ENCODE measurements at places on chromosomes 6 and 20. TPM values are rescaled to one million over a fixed set of nuclear protein-coding genes. Genes with fewer than 3 reads are reported as not detected.
A peak's percentile ranks its signal among the peaks of the same experiment; 100 is the strongest.

The DNAH8 gene
- 0.03 TPM for total RNA-seq

The PDCD2 gene
- 43.9 TPM for total RNA-seq

The SIGLEC1 gene
- 16.8 TPM for total RNA-seq

The EIF6 gene
- total RNA-seq = 77.7 TPM

The BACH2 gene
- total RNA-seq = 22.2 TPM

GRCh38 chr6:91330896-91331295 is 744.0 kb upstream of the MAP3K7 start:
- H3K4me1 ChIP-seq = no peaks in the 10 kb centered on the region
- no peak for DNase-seq
- no peak overlapping the region for H3K27ac ChIP-seq
- H3K4me3 ChIP-seq = no peak overlapping the region
- no peaks in the 10 kb centered on the region for H3K27me3 ChIP-seq

DNA sequence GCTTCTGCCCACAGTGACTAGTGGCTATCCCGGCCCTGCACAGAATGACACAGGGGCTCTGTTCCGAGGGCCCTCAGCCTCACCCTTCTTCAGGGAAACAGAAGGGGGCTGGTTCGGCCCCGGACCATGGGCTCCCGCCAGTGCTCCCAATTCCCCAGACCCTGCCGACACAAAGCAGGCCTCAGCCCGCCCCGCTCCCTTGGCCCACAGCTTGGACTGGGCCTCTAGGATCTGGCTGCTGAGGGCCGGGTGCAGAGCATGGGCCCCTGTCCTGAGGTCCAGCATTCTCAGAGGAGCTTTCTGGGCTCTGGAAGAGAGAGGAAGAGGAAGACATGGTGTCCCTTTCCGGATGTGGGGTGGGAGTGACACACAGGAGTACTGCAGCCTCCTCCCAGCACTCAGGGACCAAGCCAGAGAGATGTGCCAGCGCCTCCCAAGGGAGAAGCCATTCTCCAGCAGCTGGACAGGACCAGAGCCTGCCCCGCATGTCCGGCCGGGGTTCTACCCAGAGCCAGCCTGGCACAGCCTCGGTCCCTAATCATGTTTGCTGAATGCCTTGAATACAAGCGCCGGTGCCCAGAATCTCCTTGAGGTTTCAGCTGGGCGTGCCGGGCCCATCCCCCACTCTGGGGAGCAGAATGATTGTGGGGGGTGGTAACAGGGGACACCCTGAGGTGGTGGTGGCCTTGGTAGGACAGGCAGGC is 23.9 kb downstream of the C20orf203 start:
- DNase-seq = no peak
- no peak overlapping the region for H3K4me3 ChIP-seq
- no peak overlapping the region for H3K27ac ChIP-seq
- H3K4me1 ChIP-seq = no peaks in the 10 kb centered on the region

GRCh38 chr20:49557449-49557848 is 10.5 kb downstream of the PTGIS start:
- H3K36me3 ChIP-seq = peaks cover 4% of the 10 kb centered on the region
- no peak for DNase-seq
- H3K4me1 ChIP-seq = no peaks in the 10 kb centered on the region

- H3K36me3 ChIP-seq = no peaks in the 10 kb centered on the region
- no peaks in the 10 kb centered on the region for H3K4me1 ChIP-seq
- DNase-seq = no peak
- H3K27ac ChIP-seq = no peak overlapping the region
- H3K4me3 ChIP-seq = no peak overlapping the region
- peaks cover 2% of the 10 kb centered on the region for H3K27me3 ChIP-seq
These were observed 123.2 kb upstream of the RIPOR2 start for GRCh38 chr6:25058941-25059340.

- peak overlapping the region; percentile 63 for H3K27ac ChIP-seq
- no peak overlapping the region for H3K4me3 ChIP-seq
- peaks cover 2% of the 10 kb centered on the region for H3K36me3 ChIP-seq
These were observed 11.0 kb downstream of the SLC29A1 start for GRCh38 chr6:44234101-44235025.

GRCh38 chr20:2799271-2799670 is 1.2 kb downstream of the CPXM1 start:
- no peaks in the 10 kb centered on the region for H3K36me3 ChIP-seq
- no peak overlapping the region for H3K4me3 ChIP-seq
- no peaks in the 10 kb centered on the region for H3K4me1 ChIP-seq
- DNase-seq = no peak
- H3K27ac ChIP-seq = no peak overlapping the region
- no peaks in the 10 kb centered on the region for H3K27me3 ChIP-seq

DNA sequence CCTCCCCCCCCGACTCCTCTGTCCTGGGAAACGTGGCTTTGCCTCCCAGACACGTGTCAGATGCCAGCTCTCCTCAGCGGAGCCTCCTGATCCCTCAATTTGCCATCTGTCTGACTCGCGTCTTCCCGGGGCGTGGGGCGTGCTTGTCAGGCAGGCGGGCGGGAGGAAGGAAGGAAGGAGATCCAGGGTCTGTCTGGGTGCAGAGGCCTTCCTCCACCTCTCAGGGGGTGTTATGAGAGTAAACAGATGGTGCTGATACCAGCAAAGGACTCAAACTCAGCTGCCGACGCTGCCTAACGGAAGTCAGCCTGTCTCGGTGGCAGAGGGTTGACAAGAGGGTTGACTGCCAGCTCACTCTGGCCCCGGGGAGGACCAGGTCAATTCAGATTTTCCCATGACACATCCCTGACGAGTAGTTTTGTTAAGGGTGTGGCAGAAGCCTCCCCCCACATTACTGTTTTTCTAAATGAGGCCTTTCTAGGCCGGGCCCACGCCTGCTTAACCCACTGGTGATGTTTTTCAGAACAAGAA is 17.0 kb downstream of the UQCC2 start:
- no peaks in the 10 kb centered on the region for H3K36me3 ChIP-seq
- H3K27ac ChIP-seq = no peak overlapping the region
- no peaks in the 10 kb centered on the region for H3K27me3 ChIP-seq
- DNase-seq = no peak
- no peaks in the 10 kb centered on the region for H3K4me1 ChIP-seq

DNA sequence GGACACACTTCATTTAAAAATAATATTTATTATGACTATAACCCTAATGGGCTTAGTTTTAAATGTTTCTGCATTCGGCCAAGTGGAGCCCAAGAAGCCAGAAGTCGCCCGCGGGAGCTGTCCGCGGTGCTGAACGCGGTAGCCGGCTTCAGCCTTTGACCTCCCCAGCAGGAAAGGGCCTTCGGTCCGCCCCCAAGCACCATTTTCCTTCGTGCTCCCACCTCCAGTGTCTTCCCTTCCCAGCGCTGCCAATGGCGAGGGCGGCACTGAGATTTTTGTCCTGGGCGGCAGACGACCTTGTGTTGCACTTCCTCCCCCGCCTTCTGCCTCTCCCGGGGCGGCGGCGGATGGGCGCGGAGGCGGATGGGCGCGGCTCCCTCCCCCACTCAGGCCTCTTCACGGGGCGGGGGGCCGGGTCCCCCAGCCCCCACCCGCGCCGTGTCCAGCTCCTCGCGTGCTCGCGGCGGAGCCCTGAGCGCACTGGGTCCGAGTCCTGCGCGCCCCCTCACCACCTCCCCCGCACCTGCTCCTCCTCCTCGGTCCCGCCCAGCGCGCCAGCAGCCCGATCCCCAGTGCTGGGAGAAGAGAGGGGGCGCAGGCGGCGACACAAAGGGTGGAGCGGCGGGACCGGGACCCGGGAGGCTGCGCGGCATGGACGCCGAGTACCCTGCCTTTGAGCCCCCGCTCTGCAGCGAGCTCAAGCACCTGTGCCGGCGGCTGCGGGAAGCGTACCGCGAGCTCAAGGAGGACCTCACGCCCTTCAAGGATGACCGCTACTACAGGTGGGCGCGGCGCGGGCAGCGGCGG is 23.6 kb upstream of the TMEM181 start:
- peak; percentile 79 for DNase-seq
- H3K36me3 ChIP-seq = no peaks in the 10 kb centered on the region
- no peak overlapping the region for H3K27ac ChIP-seq
- H3K4me1 ChIP-seq = no peaks in the 10 kb centered on the region
- H3K27me3 ChIP-seq = no peaks in the 10 kb centered on the region

GRCh38 chr6:37344308-37344707 is 9.5 kb upstream of the RNF8 start:
- no peaks in the 10 kb centered on the region for H3K4me1 ChIP-seq
- H3K4me3 ChIP-seq = no peak overlapping the region
- H3K36me3 ChIP-seq = no peaks in the 10 kb centered on the region

DNA sequence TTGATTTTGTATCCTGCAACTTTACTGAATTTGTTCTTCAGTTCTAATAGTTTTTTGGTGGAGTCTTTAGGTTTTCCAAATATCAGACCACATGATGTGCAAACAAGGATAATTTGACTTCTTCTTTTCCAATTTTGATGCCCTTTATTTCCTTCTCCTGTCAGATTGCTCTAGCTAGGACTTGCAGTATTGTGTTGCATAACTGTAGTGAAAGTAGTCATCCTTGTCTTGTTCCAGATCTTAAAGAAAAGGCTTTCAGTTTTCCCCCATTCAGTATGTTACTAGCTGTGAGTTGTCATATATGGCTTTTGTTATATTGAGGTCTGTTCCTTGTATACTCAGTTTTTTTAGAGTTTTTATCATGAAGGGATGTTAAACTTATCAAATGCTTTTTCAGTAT is 4.6 kb downstream of the MICB start:
- no peak overlapping the region for H3K4me3 ChIP-seq
- peaks cover 7% of the 10 kb centered on the region for H3K36me3 ChIP-seq
- no peak for DNase-seq
- no peaks in the 10 kb centered on the region for H3K27me3 ChIP-seq
- H3K4me1 ChIP-seq = no peaks in the 10 kb centered on the region

DNA sequence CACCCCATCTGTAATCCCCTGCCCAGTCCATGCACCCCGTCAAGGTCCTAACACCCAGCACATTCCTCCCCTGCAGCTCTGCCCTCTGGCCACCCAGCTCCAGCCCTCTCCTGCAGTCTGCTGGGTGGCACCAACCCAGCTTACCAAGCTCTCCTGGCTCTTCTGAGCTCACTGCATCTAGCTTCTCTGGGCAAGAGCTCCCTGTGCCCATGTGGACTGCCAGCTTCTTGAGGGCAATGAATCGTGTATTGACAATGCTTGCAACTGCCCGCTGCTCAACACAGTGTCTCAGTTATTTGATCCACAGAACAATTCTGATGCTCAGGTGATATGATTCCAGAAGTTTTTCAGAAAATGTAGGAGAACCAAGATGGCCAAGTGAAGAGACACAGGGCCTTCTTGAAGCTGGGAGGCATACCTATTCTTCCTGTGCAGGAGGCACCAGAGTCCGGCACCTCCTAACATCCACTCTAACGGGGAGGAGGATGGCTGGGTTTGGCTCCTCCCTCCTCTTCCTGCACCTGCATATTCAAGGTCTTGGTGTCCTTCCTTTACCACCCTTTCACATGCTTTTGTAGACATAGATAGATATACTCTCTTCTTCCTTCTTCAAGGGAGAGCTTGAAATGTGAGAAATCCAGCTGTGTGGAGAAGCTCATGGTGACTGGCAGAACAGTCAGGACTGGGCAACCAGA is 85.6 kb downstream of the TRERF1 start:
- H3K27me3 ChIP-seq = no peaks in the 10 kb centered on the region
- no peak overlapping the region for H3K27ac ChIP-seq
- no peak overlapping the region for H3K4me3 ChIP-seq
- H3K36me3 ChIP-seq = no peaks in the 10 kb centered on the region

- no peak overlapping the region for H3K4me3 ChIP-seq
- H3K27ac ChIP-seq = no peak overlapping the region
- no peaks in the 10 kb centered on the region for H3K27me3 ChIP-seq
- H3K36me3 ChIP-seq = no peaks in the 10 kb centered on the region
- no peak for DNase-seq
These were observed 15.8 kb downstream of the IL22RA2 start for GRCh38 chr6:137157601-137158000.

GRCh38 chr6:106363401-106364138 is 3.1 kb downstream of the CRYBG1 start:
- no peak overlapping the region for H3K27ac ChIP-seq
- no peaks in the 10 kb centered on the region for H3K36me3 ChIP-seq
- no peaks in the 10 kb centered on the region for H3K27me3 ChIP-seq
- no peak overlapping the region for H3K4me3 ChIP-seq
- H3K4me1 ChIP-seq = no peaks in the 10 kb centered on the region

DNA sequence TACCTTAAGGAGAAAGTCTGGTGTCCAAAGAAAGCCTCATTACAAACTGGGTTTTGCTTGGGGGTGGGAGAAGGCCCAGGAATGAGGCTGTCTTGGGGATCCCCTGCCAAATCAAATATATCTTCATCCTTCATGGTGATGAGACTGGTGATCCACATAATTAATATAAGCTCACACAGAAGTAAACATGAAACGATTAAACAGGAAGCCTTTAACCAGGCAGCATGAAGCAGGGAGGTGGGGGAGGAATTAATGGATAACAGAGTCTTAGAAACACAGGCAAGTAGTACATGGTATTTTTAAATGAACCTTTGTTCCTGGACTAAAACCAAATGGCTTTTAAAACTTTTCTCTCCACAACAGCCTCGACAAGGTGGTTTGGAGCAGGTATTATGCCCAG is 437.5 kb downstream of the TFAP2A start:
- H3K27ac ChIP-seq = no peak overlapping the region
- no peaks in the 10 kb centered on the region for H3K4me1 ChIP-seq
- no peak overlapping the region for H3K4me3 ChIP-seq

- H3K27me3 ChIP-seq = no peaks in the 10 kb centered on the region
- no peaks in the 10 kb centered on the region for H3K36me3 ChIP-seq
- no peak for DNase-seq
- no peaks in the 10 kb centered on the region for H3K4me1 ChIP-seq
- H3K4me3 ChIP-seq = no peak overlapping the region
These were observed 46.2 kb downstream of the GJA10 start for GRCh38 chr6:89940225-89941027.

GRCh38 chr6:63759605-63760105 is 124.1 kb downstream of the PHF3 start:
- no peaks in the 10 kb centered on the region for H3K4me1 ChIP-seq
- H3K36me3 ChIP-seq = no peaks in the 10 kb centered on the region
- DNase-seq = no peak
- no peaks in the 10 kb centered on the region for H3K27me3 ChIP-seq
- no peak overlapping the region for H3K27ac ChIP-seq
- no peak overlapping the region for H3K4me3 ChIP-seq

GRCh38 chr6:51651132-51651817 is 436.1 kb downstream of the PKHD1 start:
- H3K4me1 ChIP-seq = no peaks in the 10 kb centered on the region
- H3K27me3 ChIP-seq = no peaks in the 10 kb centered on the region
- no peak overlapping the region for H3K4me3 ChIP-seq
- DNase-seq = no peak

- no peaks in the 10 kb centered on the region for H3K27me3 ChIP-seq
- no peaks in the 10 kb centered on the region for H3K4me1 ChIP-seq
- no peak overlapping the region for H3K27ac ChIP-seq
These were observed 44.3 kb downstream of the TRERF1 start for GRCh38 chr6:42407379-42407778.

DNA sequence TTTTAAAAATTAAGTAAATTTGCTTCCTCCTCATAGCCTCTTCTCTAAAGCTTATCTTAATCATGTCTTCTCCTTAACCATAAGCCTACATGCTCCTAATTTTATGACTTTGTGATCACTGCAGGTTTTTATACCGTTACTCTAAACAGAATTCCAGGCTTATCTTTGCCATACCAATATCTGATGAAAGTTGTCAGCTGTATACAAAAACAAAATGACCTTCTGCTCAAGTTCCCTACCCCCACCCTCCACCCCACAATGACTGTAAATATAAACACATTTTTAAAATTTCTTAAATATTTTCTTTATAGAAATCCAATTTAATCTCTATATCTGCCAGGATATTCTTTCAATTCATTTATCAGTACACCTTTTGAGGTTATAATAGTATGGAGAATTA is 60.5 kb upstream of the SGK1 start:
- H3K27ac ChIP-seq = no peak overlapping the region
- no peaks in the 10 kb centered on the region for H3K4me1 ChIP-seq
- no peaks in the 10 kb centered on the region for H3K27me3 ChIP-seq
- H3K4me3 ChIP-seq = no peak overlapping the region
- DNase-seq = no peak
